ENCODE measurements at places on chromosomes 3 and 15. TPM values are rescaled to one million over a fixed set of nuclear protein-coding genes. Genes with fewer than 3 reads are reported as not detected.
A peak's percentile ranks its signal among the peaks of the same experiment; 100 is the strongest.

GRCh38 chr3:124881976-124882697, 5.0 kb downstream of the ITGB5 start:
- no peak for DNase-seq
- H3K27ac ChIP-seq: no peak overlapping the region
- H3K4me3 ChIP-seq: no peak overlapping the region
- H3K36me3 ChIP-seq: no peaks in the 10 kb centered on the region
- H3K4me1 ChIP-seq: peaks cover 4% of the 10 kb centered on the region
- peaks cover 43% of the 10 kb centered on the region for H3K27me3 ChIP-seq

GRCh38 chr15:66359740-66360139, 3.3 kb upstream of the TIPIN start:
- H3K4me1 ChIP-seq: peaks cover 24% of the 10 kb centered on the region
- peak overlapping the region; percentile 28 for H3K4me3 ChIP-seq
- peaks cover 6% of the 10 kb centered on the region for H3K36me3 ChIP-seq
- H3K27ac ChIP-seq: peak overlapping the region; percentile 73
- no peak for DNase-seq

DNA sequence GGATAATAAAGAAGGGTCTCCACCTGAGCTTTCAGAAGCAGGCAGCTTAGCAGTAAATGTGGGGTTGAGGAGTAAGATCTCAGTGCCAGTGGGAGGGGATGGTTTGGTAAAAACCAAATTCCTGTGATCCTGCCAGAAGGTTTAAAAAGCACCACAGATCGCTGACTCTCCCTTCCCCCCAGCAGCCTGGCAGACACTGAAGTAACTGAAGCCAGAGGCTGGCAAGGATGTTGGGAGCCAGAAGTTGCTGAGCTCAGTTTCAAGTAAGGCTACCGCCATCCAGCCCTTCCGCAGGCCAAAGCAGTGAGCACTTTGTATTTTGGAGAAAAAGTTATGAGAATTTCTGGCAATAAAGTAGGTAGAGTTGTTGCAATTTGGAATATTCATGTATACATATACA, 246.4 kb downstream of the ZNF621 start:
- peaks cover 3% of the 10 kb centered on the region for H3K4me1 ChIP-seq
- H3K27me3 ChIP-seq: no peaks in the 10 kb centered on the region
- no peak for DNase-seq
- H3K36me3 ChIP-seq: no peaks in the 10 kb centered on the region
- no peak overlapping the region for H3K4me3 ChIP-seq

Gene WNT7A
- not detected for total RNA-seq

Gene C2CD4B
- total RNA-seq: not detected

GRCh38 chr3:191373327-191373726, 43.0 kb upstream of the UTS2B start:
- no peaks in the 10 kb centered on the region for H3K27me3 ChIP-seq
- no peak overlapping the region for H3K27ac ChIP-seq
- no peak overlapping the region for H3K4me3 ChIP-seq
- H3K4me1 ChIP-seq: peaks cover 32% of the 10 kb centered on the region
- no peak for DNase-seq
- peaks cover 76% of the 10 kb centered on the region for H3K36me3 ChIP-seq

DNA sequence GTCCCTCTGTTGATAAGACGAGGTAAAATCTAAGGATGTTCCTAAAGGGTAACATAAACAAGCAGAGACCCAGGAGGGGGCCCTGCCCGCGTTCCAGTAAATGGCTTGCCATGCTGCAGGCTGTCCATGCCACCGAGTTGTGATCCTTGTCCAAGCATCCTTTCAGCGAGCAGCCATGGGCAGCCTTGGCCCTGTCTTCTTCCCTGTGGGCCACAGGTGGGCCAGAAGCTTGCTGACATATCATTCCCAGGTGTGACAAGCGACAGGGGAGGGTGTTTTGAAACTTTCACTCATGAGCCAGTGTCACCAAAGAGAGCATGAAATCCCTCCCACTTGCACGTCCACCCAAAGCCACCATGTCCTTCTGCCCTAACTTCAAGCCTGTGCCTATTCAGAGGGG, 53.7 kb downstream of the PCSK6 start:
- H3K27me3 ChIP-seq: peaks cover 9% of the 10 kb centered on the region
- H3K4me1 ChIP-seq: no peaks in the 10 kb centered on the region
- no peaks in the 10 kb centered on the region for H3K36me3 ChIP-seq

DNA sequence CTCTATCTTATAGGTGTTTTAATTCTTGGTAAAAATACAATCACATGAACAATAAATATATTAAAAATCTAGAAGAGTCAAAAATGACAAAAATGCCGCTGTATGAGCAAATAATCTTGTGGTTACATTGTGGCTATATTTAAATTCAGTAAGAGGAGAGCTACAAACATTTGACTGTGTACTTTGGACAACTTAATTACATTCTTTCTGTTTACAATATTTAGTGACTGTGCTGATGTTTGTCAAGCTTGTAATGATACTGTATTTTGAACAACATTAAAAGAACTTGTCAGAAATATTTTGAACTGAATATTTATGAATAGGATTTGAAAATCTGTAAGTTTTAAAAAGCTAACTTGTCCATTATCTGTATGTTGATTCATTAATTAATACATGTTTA, 598.3 kb downstream of the SI start:
- no peak overlapping the region for H3K4me3 ChIP-seq
- H3K4me1 ChIP-seq: no peaks in the 10 kb centered on the region

DNA sequence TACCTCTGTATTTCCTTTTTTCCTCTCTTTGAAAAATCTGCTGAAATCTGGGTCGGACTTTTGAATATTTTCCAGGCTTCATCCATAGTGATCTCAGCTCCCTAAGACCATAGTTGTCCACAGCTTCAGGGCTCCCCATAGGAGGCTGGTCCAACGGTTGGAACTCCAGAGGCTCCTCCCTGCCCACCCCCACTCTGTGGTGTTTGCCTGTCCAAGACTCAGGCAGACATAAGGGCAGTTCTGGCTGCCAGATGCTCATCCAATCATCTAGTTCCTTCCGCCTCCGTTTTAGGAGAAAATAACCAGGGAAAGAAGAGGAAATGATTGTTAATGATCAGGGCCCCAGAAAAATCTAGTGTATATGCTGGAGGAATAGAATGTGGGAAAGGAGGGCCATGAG, 27.9 kb upstream of the PRTG start:
- no peaks in the 10 kb centered on the region for H3K4me1 ChIP-seq
- no peak for DNase-seq
- no peaks in the 10 kb centered on the region for H3K36me3 ChIP-seq
- no peak overlapping the region for H3K27ac ChIP-seq

- no peaks in the 10 kb centered on the region for H3K36me3 ChIP-seq
- no peak overlapping the region for H3K27ac ChIP-seq
- DNase-seq: no peak
- no peak overlapping the region for H3K4me3 ChIP-seq
These were observed 222.0 kb downstream of the P3H2 start for GRCh38 chr3:189898559-189899153.

DNA sequence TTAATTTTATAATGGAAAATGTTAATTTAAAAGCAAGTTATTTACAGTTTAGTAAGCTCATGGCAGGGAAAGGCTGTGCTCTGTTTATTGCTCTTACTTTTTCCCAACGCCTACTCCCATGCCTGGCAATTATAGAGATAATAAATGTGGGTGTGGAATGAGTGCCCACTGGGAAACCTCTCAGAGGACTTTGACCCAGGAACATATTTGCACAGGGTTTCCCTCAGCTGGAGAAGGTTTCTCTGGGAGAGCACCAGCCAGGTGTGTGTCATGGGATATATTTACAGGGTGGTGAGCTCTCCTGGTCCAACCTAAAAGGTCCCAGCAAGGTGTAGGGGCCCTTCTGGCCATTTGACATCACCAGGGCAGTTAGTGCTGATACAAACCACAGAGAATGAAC, 27.9 kb downstream of the ZNF710 start:
- H3K27me3 ChIP-seq: no peaks in the 10 kb centered on the region
- no peak overlapping the region for H3K27ac ChIP-seq
- peaks cover 5% of the 10 kb centered on the region for H3K36me3 ChIP-seq
- H3K4me1 ChIP-seq: peaks cover 43% of the 10 kb centered on the region
- no peak overlapping the region for H3K4me3 ChIP-seq

Gene CCK
- total RNA-seq: not detected

Gene QARS1
- total RNA-seq: 321 TPM

Gene GOLGA8J
- total RNA-seq: not detected

Gene IGSF11
- total RNA-seq: not detected

DNA sequence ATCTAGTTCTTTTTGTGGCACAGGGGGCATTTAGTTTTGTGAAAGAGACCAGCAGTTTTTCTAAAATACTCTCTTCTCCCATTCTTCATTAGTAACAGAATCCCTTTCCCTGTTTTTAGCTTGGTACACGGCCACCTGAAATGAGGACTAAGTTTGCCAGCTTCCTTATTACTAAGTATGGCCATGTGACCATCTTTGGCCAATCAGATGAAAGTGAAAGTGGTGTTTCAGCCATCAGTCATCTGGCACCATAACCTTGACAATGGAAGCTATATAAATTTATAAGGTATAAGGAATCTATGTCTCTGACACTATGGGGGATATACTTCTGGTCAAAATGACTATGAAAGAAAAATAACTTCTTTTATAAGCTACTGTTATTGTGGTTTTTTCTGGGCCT, 570.4 kb downstream of the AGBL1 start:
- H3K27ac ChIP-seq: no peak overlapping the region
- no peaks in the 10 kb centered on the region for H3K27me3 ChIP-seq
- DNase-seq: no peak

Gene ANXA2
- total RNA-seq: 231 TPM

DNA sequence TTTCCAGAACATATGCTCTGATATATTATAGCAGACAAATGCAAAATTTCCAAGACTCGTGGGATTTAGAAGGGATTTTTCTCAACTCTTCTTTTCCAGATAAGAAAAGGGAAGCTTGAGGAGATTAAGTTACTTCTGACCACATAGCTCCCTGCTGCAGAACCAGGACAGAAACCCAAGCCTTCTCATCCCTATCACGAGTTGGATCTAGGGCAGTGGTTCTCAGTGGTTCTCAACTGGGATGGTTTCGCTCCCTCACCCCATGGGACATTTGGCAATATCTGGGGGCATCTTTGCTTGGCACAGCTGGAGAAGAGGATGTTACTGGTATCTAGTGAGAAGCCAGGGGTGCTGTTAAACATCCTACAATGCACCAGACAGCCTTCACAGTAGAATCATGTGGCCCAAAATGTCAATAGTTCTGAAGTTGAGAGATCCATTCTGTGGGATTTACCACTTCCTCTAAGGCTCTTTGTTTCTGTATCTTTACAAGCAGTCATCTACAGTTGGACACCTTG, 64.2 kb downstream of the LIPC start:
- peaks cover 9% of the 10 kb centered on the region for H3K27me3 ChIP-seq
- no peak overlapping the region for H3K4me3 ChIP-seq
- H3K4me1 ChIP-seq: no peaks in the 10 kb centered on the region

Gene GOLGA6A
- total RNA-seq: not detected

Gene RBP2
- total RNA-seq: not detected

Gene ARNT2
- total RNA-seq: not detected

DNA sequence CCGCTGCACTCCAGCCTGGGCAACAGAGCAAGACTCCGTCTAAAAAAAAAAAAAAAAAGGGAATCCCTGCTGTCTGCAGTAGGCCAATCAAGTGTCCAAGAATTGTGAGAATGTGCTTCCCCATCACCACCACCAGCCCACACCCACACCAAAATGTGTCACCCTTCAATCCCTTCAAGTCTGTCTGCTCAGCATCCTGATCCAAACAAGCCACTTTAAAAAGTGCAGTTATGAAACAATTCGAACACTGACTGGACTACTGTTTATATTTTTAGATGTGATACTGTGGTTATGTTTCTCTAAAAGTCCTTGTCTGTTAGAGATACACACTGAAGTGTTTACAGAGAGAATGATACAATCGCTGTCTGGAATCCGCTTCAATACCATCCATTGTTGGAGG, 78.1 kb upstream of the CGNL1 start:
- H3K27ac ChIP-seq: peak overlapping the region; percentile 99
- no peaks in the 10 kb centered on the region for H3K27me3 ChIP-seq
- H3K4me1 ChIP-seq: peaks cover 53% of the 10 kb centered on the region
- peaks cover 29% of the 10 kb centered on the region for H3K36me3 ChIP-seq

- H3K4me3 ChIP-seq: no peak overlapping the region
- no peaks in the 10 kb centered on the region for H3K27me3 ChIP-seq
- peak overlapping the region; percentile 68 for H3K27ac ChIP-seq
- H3K36me3 ChIP-seq: no peaks in the 10 kb centered on the region
- DNase-seq: no peak
- peaks cover 6% of the 10 kb centered on the region for H3K4me1 ChIP-seq
These were observed 102.7 kb upstream of the CHD2 start for GRCh38 chr15:92797168-92798052.

DNA sequence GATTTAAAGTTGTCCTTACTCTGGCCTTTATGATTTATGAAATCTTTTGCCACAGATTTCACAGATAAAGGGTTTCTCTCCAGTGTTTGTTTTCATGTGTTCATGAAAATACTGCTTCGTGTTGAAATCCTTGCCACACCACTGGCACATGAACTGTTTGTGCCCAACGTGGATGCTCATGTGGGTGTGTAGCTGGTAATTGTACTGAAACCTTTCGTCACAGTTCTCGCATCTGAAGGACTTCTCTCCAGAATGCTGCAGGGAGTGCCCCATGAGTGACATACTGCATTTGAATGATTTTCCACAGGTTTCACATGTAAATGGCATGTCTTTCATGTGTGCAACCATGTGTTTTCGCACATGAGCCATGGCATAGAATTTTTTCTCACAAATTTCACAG, 111.9 kb downstream of the DOCK3 start:
- no peak overlapping the region for H3K4me3 ChIP-seq
- DNase-seq: no peak
- H3K27ac ChIP-seq: no peak overlapping the region
- H3K27me3 ChIP-seq: peaks cover 8% of the 10 kb centered on the region
- H3K4me1 ChIP-seq: no peaks in the 10 kb centered on the region

Gene METTL6
- 20.2 TPM for total RNA-seq

DNA sequence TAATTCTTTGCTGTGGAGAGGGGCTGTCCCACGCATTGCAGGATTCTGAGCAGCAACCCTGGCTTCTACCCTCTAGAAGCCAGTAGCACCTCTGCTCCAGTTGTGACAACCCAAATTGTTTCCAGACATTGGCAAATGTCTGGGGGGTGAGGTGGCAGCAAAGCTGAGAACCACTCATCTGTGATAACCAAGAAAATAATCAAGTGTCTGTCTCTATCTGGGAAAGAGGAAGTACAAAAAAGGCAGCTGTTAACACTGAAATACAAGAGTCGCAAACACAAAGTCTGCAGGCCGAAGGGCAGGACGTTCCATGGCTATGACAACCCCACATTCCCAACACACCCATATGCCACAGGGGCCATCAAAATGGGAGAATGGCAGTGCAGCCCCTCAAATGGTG, 42.2 kb upstream of the GNB5 start:
- peaks cover 91% of the 10 kb centered on the region for H3K4me1 ChIP-seq
- H3K4me3 ChIP-seq: peak overlapping the region; percentile 84
- H3K27me3 ChIP-seq: no peaks in the 10 kb centered on the region
- no peaks in the 10 kb centered on the region for H3K36me3 ChIP-seq

DNA sequence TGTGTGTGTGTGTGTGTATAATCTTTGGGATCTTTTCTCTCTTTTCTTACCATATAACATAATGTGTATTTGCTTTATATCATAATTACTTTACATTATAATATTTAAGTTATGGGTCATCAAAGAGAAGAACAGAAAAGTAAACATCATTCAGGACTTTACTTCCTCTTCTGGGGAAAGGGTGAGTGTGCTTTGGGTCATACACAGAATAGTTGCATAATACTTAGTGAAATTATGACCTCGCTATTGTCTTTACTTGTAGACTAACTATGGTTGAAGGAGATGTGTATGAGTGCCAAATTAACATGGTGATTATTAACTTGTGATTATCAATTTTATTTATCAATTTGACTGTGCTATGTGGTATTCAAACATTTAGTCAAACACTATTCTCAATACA, 1086.9 kb downstream of the DIPK2A start:
- H3K27ac ChIP-seq: no peak overlapping the region
- DNase-seq: no peak
- H3K27me3 ChIP-seq: no peaks in the 10 kb centered on the region
- H3K36me3 ChIP-seq: no peaks in the 10 kb centered on the region
- no peak overlapping the region for H3K4me3 ChIP-seq
- H3K4me1 ChIP-seq: no peaks in the 10 kb centered on the region

Gene SCAANT1
- not detected for total RNA-seq

Data from activated B cell treated with CpG ODN at 0.5 μM for 24 hours (primary cell).